ENCODE measurements at places on chromosomes 11 and 22. TPM values are rescaled to one million over a fixed set of nuclear protein-coding genes. Genes with fewer than 3 reads are reported as not detected.

- DNase-seq: no peak
Measured at GRCh38 chr11:8289492-8289918, 25.8 kb upstream of the LMO1 start.

GRCh38 chr11:66454247-66454646 is 12.5 kb upstream of the PELI3 start:
- DNase-seq: no peak

DNA sequence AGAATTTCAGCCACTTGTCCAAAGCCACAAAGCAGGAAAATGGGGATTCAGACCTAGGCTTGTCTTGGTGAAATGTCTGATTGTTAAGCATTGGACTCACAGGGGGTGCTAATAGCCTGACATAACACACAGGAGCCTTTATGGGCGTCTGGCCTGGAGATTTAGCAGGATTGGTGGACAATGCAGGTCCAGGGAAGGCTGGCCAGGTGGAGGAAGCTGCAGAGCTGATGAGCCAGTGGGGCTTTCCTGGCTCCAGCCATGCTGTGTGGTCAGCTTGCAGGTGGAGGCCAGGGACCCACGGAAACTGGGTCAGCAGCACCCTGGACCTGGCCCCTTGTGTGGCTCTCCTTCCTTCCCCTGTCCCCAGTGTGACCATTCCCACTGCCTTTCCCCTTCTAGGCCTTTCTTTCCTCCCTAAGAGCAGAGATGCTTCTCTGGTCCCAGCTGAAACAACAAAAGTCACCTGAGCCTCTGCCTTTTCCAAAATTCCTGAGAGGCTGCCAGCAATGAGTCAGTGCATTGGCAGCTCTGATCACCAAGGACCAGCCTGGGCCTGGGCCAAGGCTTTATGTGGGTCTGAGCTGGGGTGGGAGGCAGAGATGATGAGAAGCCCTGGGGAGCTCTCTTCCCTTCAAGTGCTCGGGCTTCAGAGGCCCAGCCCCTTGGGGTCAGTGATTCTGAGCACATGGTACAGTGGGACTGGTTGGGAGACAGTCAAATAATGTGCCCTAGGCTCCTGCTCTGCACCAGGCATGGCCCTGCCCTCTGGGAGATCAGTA is 85.2 kb downstream of the CCDC81 start:
- peak; percentile 99 for DNase-seq

DNA sequence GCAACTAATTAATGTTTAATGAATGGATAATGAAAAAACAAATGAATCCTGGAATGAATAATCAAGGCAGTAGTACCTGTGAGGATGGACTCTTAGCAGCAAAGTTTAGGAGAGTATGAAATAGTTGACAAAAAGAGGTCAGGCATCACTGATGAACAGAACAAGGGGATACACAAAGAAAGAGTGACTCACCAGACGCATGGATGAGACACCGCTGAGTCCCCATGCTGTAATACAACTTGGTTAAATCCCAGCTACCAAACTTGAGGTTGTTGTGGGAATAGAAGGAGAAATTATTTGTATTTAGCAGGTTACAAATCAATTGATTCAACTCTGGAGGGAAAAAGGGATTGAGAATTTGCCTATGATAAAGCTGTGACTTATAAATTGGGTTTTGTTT is 976.9 kb upstream of the TENM4 start:
- DNase-seq: no peak

DNA sequence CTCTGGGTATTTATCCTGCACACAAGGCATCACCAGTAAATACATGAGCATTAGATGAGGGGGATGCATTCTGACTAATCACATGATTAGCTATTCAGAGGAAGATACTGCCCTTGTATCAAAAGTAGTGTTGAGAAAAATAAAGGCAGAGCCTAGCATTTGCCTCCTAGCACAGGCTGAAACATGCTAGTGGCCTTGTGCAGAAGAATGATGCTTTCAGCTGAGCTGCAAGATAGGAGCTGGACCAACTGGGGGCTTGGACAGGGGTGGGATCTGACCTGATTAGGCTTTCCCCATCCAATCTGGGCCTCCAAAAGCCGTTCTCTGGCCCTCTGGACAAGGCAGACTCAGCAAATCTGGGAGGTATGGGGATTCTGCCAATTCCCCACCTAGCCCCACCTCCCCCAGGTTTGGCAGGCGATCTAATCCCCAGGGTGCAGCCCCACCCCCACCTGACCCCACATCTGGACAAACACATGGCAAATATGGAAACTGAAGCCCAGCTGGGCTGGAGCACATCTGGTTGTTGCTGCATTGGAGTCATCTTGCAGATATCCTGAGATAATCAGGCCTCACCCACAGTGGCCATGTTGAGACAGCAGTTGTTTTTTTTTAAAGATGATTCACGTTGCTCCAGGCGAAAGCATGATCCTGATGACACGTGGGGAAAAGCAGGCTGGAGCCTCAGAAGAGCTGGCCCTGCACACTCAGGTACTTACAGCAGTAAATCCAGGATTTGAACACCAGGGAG is 4.4 kb upstream of the MISFA start:
- DNase-seq: no peak

DNA sequence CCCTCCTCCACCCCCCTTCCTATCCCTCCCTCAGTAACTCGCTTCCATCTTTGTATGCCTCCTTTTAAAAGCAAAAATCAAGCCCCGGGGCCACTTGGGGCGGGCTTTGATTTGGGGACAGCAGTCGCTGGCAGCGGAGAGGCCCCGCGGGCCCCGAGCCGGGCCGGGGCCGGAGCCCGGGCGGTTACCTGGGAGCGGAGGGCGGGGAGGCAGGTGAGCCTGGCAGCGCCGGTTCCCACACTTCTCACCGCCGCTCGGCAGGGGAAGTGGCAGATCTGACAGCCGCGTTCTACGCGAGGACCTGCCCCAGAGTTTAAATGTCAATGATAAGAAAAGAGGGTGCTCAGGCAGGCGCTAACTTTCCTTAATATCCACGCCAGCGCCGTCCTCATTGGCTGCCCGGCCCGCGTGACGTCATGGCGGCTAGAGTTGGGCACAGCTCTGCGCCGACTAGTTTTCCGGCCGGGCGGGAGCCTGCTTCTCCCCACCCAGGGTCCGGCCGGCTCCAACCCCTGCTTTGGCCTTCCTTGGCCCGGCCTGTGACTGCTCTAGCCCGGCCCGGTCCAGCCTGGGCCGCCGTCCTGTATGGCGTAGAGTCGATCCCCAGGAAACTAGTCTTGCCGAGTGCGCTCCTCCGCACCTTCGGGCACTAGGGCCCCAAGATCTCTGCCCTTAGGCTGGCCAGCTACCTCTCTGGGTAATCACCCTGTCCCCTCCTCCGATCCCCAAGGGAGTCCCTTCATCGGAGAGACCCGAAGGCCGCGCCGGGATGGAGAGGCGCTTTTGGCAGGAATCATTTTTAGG is 6.7 kb upstream of the PAX6 start:
- no peak for DNase-seq

GRCh38 chr11:66325263-66325671 is 8.4 kb upstream of the CD248 start:
- DNase-seq: no peak

GRCh38 chr11:123682696-123683410 is 28.4 kb upstream of the SCN3B start:
- DNase-seq: no peak

- no peak for DNase-seq
Measured at GRCh38 chr22:28904211-28904896, 21.0 kb downstream of the ZNRF3 start.

DNA sequence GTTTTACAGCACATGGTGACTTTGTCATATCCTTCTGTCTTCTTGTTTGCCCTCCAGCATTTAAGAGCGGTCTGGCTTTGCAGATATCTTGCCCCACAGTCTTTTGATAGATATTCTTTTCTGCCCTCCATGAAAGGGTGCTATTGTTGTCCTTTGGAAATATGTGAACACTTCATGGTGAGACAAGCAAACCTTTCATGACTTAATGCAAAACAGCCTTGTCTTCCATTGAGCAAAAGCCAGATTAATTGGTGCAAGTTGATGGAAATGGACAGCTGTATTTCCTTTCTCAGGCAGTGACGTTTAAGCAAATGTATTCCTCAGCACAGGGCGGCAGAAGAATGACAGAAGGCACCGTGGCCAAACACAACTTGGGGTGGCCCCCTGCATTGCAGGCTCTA is 4.4 kb downstream of the DCPS start:
- no peak for DNase-seq

GRCh38 chr11:34280945-34281872 is 76.6 kb downstream of the ABTB2 start:
- DNase-seq: no peak

GRCh38 chr11:6197466-6198200 is 1.4 kb upstream of the OR52W1 start:
- no peak for DNase-seq

GRCh38 chr11:12087075-12088004 is 23.1 kb upstream of the MICAL2 start:
- DNase-seq: no peak

- DNase-seq: no peak
Measured at GRCh38 chr11:123547180-123547579, 107.2 kb downstream of the SCN3B start.

GRCh38 chr11:86629045-86629706 is 43.2 kb downstream of the ME3 start:
- no peak for DNase-seq

- no peak for DNase-seq
Measured at GRCh38 chr11:103714246-103714645, 322.2 kb upstream of the DDI1 start.

GRCh38 chr11:58125469-58125868 is at the start of gene OR9I1:
TSS of gene OR9I1 (minus strand) at chr11:58125530. CDS start at chr11:58119444, 6,086 bp downstream.
- DNase-seq: no peak

DNA sequence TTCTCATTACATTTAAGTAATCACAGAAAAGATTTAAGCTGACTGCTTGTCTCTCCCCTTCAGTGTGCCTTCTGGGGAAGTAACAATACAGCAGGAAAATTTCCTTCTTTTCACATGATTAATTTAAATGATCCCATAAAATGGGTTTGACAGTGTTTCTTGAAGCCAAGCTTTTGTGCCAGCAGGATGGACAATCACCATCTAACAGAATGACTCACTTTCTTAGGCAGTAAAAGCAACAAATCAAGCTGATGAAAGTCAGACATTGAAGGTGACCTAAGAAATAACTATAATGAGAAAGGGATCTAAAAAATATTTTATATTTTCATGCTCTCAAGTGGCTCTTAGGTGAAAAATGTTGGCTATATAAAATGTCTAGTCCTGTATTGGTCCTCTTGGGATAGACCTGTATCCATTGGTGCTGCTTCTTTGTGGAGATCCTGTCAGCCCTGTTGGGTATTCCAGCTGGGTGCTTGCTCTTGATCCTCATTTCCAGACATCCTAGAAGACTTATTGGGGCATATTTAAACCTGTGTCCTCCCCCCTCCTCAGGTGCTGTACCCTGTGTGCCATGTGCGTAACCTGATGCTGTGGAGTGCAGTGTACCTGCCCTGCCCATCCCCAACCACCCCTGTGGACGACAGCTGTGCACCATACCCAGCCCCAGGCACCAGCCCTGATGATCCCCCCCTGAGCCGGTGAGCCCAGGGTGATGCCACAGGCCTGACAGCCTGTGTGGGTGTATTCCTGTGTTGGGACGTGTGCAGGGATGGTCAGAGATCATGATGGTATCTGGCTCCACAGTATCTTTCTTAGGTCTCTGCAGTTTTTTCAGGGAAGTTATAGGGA is 62.7 kb upstream of the HORMAD2 start:
- DNase-seq: no peak

GRCh38 chr11:83692675-83693074 is 406.5 kb upstream of the CCDC90B start:
- no peak for DNase-seq

- no peak for DNase-seq
Measured at GRCh38 chr22:49929211-49929979, 11.0 kb downstream of the CRELD2 start.

SMTNL1 gene
- total RNA-seq: not detected

DUSP8 gene
- total RNA-seq: 0.40 TPM

TMEM191C gene
- 0.56 TPM for total RNA-seq

CTSW gene
- 0.07 TPM for total RNA-seq

SOX10 gene
- not detected for total RNA-seq

LARGE2 gene
- not detected for total RNA-seq

H19 gene
- total RNA-seq: not detected

IL10RA gene
- total RNA-seq: under 0.01 TPM

FAM227A gene
- total RNA-seq: 0.46 TPM

UPK3A gene
- not detected for total RNA-seq
